H9 (cell line): ENCODE measurements at places on chromosomes 16 and 17.

DNA sequence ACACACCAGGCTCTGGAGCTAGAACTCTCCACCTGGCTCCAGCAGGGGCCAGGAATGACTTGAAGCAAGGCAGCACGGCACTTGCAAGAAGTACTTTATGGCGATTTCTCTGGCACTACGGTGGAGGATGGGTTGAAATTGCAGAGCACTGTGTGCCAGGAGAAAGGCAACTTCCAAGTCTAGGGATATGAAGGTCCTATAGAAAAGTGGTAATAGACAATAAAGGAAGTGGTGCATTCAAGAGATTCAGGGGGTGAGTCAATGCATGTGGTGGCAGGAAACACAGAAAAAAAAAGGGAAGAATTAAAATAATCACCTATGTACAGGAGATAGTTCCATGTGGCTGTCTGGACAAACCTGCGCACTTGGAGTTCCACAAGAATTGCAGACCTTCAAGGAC, 240.3 kb upstream of the DYNLRB2 start:
- DNase-seq = no peak

DNA sequence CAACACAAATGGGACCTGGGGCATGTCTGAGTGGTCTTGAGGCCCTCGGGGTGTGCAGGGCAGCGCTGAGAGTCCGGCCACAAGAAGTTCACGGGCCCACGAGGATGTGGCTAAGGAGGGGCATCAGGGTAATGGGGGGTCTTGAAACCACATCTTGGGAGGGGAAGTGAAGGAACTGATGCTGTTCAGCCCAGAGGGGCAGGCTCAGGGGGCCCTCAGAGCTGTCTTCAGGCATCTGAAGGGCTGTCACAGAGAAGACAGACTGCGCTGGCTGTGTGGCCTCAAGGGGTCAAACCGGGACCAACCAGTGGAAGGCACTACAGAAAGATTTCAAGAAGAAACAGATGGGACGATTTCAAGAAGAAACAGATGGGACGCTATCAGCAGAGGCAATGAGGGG, 45.1 kb downstream of the ZNF423 start:
- DNase-seq = no peak

GRCh38 chr17:58960068-58960467, 146.6 kb downstream of the TRIM37 start:
- no peak for DNase-seq

DNA sequence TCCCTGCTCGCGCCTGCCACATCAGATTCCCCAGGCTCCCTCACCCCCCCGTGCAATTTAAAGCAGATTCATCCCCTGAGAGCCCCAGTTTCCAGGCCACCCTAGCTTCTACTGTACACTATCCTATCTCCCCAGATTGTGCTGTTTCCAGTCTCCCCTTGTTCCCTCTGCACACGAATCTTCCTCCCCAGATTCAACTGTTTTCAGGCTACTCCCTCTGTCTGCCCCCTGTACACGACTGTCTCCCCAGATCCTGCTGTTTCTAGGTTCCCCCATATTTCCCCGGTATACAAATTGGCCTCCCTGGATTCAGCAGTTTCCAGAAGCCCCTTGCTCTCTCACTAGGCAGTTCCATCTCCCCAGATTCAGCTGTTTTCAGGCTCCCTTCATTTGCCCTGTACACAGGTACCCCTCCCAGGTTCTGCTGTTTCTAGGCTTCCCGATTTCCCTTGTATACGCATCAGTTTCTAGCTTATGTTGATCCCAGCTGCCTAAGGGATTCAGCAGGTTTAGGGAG, 22.9 kb downstream of the COPZ2 start:
- peak; percentile 40 for DNase-seq

- no peak for DNase-seq
Observed at GRCh38 chr16:17469741-17470181, 999 bp downstream of the XYLT1 start.

GRCh38 chr16:30348929-30349328, 6.2 kb downstream of the CD2BP2 start:
- no peak for DNase-seq

DNA sequence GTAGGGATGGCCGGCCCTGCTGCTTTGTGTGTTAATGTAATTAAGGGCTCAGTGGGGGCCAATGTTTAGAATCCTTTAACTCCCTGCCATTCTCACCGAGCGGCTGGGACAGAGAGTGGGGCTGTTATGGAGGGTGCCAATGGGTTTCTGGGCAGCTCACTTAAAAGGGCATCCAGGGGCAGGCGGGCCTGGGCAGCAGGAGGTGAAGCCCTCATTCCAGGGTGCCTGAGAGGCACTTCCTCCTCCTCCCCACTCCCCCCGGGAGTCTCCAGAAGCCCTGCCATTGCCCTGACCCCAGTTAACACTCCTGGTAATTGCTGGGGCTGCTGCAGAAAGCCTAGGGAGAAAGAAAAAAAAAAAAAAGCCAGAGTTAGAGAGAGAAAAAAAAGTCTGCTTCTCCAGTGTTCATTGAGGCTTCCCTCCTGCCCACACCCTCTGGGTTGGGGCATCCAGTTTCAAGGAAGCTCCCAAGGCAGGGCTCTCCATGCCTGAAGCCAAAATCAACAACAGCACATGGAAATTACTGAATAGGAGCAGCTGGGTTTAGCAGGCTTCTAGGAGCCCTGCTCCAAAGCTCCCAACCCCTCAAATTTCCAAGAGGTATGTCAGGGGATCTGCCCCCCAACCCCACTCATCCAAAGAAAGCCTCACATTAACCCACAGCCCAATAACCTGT, 28.0 kb downstream of the CUEDC1 start:
- DNase-seq = no peak

GRCh38 chr16:80299416-80299815, 241.4 kb upstream of the DYNLRB2 start:
- no peak for DNase-seq

GRCh38 chr16:66036793-66037715, 329.4 kb upstream of the CDH5 start:
- DNase-seq = no peak

DNA sequence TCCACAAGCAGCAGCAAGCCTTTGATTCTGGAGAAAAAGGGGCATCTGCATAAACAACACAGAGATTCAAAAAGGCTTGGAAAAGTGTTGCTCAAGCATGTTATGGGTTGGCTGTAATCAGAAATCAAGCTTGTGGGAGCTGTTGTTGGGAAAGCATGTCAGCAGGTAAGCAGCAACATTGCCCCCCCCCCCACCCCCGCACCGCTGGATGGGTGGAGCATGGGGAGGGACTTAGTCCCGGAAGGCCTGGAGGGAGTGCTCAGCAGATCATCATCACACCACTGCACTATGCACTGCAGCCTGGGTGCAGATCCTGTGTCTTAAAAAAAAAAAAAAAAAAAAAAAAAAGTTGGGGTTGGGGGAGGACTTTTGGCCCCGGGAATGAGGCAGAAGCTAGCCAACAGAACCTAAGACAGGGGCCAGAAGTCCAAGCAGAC, 16.8 kb upstream of the AKAP1 start:
- peak; percentile 80 for DNase-seq

- DNase-seq = no peak
Observed at GRCh38 chr16:83732536-83732935, 75.2 kb upstream of the HSBP1 start.

GRCh38 chr17:9205520-9206409, 184.5 kb downstream of the NTN1 start:
- peak; percentile 25 for DNase-seq

DNA sequence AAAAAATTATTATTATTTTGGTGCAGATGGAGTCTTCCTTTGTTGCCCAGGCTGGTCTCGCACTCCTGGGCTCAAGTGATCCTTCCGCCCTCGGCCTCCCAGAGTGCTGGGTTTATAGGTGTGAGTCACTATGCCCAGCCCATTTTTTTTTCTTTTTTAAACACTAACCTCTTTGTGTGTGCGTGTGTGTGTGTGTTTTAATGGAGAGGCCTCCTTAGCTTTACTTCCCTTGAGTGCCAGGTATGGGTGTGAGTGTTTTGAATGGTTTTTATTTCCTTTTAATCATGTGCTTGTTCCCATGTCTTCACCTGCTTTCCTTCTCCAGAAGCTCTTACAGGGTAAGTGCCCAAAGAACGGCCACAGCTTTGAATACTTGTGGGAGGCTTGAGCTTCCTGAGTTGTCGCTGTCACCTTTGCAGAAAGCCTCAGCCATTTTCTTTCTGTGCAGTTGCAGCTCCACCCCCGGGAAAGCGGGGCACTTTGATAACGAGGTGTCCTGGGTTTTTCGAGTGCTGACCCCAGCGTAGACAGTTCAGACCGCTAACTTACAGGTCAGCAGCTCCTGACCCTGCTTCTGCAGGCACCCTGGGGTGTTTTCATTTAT, 22.6 kb downstream of the AKAP1 start:
- DNase-seq = no peak

- DNase-seq = peak; percentile 74
Observed at GRCh38 chr16:6573577-6573976, 759.1 kb upstream of the RBFOX1 start.
